ENCODE measurements at places on chromosomes 3 and 15.

GRCh38 chr15:65176056-65176455 lies 9.1 kb downstream of the CLPX start:
- no peak for DNase-seq

GRCh38 chr3:183354874-183355273 lies 73.5 kb downstream of the MCF2L2 start:
- no peak for DNase-seq

DNA sequence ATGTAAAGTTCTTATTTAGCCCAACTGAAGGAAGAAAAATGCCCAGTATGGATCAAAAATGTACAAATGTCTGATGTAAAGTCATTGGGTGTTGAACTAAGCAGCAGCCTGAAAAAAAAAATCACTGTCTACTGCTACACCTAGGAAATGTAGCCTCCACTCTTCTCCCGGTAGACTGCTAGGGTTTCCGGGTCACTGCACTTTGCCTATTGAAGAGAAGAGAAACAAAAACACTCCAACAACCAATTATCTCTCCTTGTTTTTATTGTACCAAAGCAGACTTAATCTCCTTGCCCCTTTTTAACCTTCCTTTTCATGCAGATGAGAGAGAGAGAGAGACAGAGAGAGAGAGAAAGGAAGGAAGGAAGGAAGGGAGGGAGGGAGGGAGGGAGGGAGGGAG lies 140.2 kb upstream of the SETMAR start:
- no peak for DNase-seq

- DNase-seq: peak; percentile 99
Observed at GRCh38 chr15:64029110-64029509, 17.2 kb downstream of the DAPK2 start.

GRCh38 chr3:52237657-52238172 lies 1.2 kb downstream of the TWF2 start:
- DNase-seq: no peak

GRCh38 chr3:175620532-175620931 lies 761.4 kb downstream of the NAALADL2 start:
- no peak for DNase-seq

DNA sequence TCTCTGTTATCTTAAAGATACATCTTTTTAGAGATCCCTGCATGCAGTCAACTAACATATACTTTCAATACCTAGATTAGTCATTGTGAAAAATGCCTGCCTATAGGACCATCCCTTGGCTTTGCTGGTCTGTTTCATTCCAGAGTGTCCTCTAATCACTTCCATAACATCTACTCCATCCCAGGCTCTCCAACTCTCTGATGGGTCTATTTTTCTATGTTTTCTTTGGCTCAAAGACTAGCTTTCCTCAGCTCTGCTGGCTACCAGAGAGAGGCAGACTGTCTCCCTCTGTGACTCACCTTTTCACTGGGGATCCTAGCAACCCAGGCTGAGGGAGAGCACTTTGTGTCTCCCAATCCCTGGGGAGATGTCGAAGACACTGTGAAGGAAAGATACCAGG lies 547.7 kb upstream of the MCTP2 start:
- DNase-seq: no peak

GRCh38 chr15:52680761-52681160 lies 1.6 kb upstream of the ATOSA start:
- DNase-seq: no peak

DNA sequence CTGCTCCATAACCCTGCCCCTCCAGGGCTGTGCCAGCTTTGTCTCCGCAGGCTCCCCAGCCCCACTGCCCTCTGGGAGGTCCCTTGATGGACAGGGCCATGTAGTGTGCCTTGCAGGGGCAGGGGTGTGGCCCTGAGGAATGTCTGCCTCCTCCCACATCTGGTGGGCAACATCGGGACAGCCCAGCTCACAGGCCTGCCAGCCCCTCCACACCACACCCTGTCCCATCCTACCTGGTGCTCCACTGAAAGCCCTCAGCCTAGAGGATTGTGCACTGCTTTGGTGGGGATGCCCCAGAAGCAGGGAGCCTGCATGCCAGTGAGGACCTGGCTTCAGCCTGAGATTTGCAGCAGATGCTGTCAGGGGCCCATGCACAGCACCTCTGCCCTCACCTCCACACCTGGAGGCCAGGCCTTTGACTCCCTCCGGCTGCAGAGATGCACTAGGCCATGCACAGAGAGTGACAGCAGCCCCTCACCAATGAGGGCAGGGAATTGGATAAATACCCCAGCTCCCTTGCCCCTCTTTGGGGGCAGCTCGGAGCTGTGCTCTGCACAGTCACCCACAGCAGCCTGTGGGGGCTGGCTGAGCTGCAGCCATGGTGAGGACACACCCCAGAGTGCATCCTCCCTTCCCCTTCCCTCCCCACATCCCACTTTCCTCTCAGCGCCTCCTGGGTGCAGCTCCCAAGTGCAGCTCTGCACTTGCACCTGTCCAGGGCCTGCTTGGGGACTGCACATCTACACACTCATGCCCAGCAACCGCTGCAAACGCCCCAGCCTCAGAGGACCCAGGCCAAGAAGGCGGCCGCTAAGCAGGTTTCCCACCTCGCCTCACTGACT lies 2.7 kb downstream of the C3orf22 start:
- DNase-seq: no peak
